ENCODE measurements at places on chromosomes 6 and 20.

- H3K27me3 ChIP-seq, result peaks cover 16% of the 10 kb centered on the region
- H3K4me1 ChIP-seq, result peaks cover 22% of the 10 kb centered on the region
- peaks cover 1% of the 10 kb centered on the region for H3K36me3 ChIP-seq
- H3K4me3 ChIP-seq, result no peak overlapping the region
- no peak overlapping the region for H3K27ac ChIP-seq
- no peak for DNase-seq
These were observed 497.2 kb upstream of the JARID2 start for GRCh38 chr6:14748679-14749078.

DNA sequence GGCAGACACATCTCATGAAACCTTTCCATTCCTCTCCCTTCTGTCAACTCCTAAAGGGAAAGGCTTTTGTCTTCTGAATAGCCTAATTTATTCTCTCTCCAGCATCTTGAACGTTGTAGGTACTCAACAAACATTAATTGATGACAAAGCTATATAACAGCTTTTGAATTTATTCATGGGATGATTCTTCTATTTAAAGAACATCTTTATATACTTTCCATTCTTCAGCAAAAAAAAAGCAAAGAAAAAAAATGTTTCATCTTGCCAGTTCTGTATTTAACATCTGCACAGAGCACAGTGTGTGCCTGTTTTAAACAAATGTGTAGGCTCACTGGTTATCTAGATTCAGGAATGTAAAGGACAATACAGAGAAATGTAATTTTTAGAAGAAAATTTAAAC is 648.7 kb downstream of the KIF16B start:
- DNase-seq, result no peak
- no peaks in the 10 kb centered on the region for H3K36me3 ChIP-seq
- no peak overlapping the region for H3K27ac ChIP-seq
- H3K27me3 ChIP-seq, result no peaks in the 10 kb centered on the region
- no peaks in the 10 kb centered on the region for H3K4me1 ChIP-seq
- no peak overlapping the region for H3K4me3 ChIP-seq

DNA sequence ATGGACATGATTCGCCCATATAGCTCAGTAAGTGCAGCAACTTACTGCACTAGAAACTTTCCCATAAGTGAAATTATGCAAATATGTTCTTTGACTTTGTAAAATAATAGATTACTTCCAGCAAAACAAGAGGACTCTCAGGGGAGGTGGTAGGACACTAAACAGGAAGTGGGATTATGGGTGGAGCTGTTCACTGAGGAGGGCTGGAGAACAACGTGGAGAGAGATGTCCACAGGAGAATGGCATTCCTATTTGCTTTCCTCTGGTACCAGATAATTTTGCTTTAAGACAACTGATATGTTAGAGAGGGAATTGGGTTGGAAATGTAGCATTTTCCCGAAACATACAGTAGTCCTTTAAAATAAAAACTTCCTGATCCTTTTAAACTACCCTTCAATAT is 3.7 kb downstream of the TPD52L1 start:
- peaks cover 43% of the 10 kb centered on the region for H3K27me3 ChIP-seq
- H3K27ac ChIP-seq, result no peak overlapping the region
- H3K36me3 ChIP-seq, result no peaks in the 10 kb centered on the region
- no peak for DNase-seq
- H3K4me1 ChIP-seq, result no peaks in the 10 kb centered on the region
- no peak overlapping the region for H3K4me3 ChIP-seq

- H3K4me1 ChIP-seq, result peaks cover 15% of the 10 kb centered on the region
- no peak for DNase-seq
- peaks cover 15% of the 10 kb centered on the region for H3K27me3 ChIP-seq
- no peak overlapping the region for H3K4me3 ChIP-seq
- H3K27ac ChIP-seq, result no peak overlapping the region
These were observed 80.6 kb downstream of the MDGA1 start for GRCh38 chr6:37617073-37617472.

GRCh38 chr6:88588938-88589337 is 374.5 kb downstream of the RNGTT start:
- H3K36me3 ChIP-seq, result no peaks in the 10 kb centered on the region
- no peak for DNase-seq
- H3K27me3 ChIP-seq, result peaks cover 58% of the 10 kb centered on the region

- no peaks in the 10 kb centered on the region for H3K36me3 ChIP-seq
- peaks cover 89% of the 10 kb centered on the region for H3K27me3 ChIP-seq
- no peak for DNase-seq
- no peak overlapping the region for H3K4me3 ChIP-seq
These were observed 7.3 kb upstream of the KCNG1 start for GRCh38 chr20:51029963-51030920.

- H3K27ac ChIP-seq, result no peak overlapping the region
- DNase-seq, result no peak
- H3K4me1 ChIP-seq, result peaks cover 6% of the 10 kb centered on the region
- no peak overlapping the region for H3K4me3 ChIP-seq
- peaks cover 75% of the 10 kb centered on the region for H3K27me3 ChIP-seq
These were observed 11.2 kb upstream of the PSMG4 start for GRCh38 chr6:3247255-3248146.

DNA sequence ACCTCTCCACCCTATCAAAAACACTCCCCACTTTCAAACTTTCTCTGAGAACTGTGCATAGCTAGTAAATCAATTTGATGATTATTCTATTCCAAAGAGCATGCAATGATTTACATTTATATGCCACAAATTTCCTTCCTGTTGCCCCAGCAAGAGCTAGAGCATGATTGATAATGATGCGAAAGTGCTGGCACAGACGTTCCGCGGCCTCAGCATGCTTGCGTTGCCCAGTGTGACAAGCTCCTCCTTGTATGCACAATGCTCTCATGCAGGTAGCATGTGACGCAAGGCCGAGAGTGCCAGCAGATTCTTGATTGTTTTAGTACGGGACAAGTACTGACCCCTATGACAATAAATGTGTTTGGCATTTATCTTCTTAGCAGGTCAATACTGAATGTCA is 696.3 kb upstream of the SLC35B3 start:
- no peak overlapping the region for H3K27ac ChIP-seq
- H3K36me3 ChIP-seq, result no peaks in the 10 kb centered on the region
- no peak overlapping the region for H3K4me3 ChIP-seq
- H3K27me3 ChIP-seq, result no peaks in the 10 kb centered on the region

GRCh38 chr6:13413466-13413862 is 73.9 kb downstream of the GFOD1 start:
- H3K27me3 ChIP-seq, result no peaks in the 10 kb centered on the region
- DNase-seq, result no peak
- H3K27ac ChIP-seq, result no peak overlapping the region
- no peak overlapping the region for H3K4me3 ChIP-seq
- peaks cover 12% of the 10 kb centered on the region for H3K4me1 ChIP-seq
- H3K36me3 ChIP-seq, result no peaks in the 10 kb centered on the region

Data from central memory CD8-positive, alpha-beta T cell (primary cell).